Muscle of back (tissue), 13 donors: ENCODE measurements at places on chromosomes 16 and 17. TPM values are rescaled to one million over a fixed set of nuclear protein-coding genes. Genes with fewer than 3 reads are reported as not detected.
A peak's percentile ranks its signal among the peaks of the same experiment; 100 is the strongest.

PSMC5 gene
- 121 TPM for polyA plus RNA-seq

ZSCAN10 gene
- not detected for polyA plus RNA-seq

TBC1D3I gene
- polyA plus RNA-seq, result 0.82 TPM

DNA sequence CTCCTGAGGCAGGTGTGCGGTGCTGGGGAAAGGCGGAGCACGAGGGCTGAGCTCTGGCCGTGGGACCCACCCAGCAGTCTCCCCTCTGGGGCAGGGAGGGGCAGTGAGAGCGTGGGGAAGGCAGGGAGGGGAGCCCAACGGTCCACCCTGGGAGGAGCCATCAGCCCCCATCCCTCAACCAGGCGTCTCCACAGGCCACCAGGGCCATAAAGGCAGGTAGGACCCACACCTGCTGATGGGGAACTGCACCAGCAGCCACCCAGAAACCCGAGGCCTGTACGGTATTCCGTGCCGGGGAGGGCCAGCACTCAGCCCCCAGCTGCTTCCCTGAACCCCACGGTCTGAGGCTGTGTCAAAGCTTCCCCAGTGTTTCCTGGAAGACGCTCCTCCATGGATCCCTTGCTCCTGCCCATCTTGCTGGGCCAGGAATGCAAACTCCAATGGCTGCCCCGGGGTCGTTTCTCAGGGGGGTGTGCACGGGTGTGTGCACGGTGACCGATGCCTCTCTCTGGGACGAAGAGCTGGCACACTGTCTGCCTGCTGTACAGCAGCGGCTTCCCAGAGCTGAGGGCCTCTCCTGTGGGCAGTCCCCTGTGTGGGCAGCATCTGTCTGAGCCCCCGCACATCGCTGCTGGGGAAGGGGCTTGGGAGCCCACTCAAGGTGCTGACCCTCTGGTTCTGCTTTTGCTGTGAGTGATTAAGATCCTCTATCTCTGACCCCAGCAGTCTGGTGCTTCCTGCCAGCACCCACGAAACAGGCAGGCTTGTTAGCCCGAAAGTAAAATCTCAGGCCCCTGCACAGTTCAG is 17.2 kb upstream of the METRNL start:
- no peak for DNase-seq

GRCh38 chr17:34797720-34798119 is 163.5 kb downstream of the CCT6B start:
- peak; percentile 65 for DNase-seq

CD68 gene
- 33.7 TPM for polyA plus RNA-seq

- no peak for DNase-seq
These were observed 83.1 kb upstream of the DNAH9 start for GRCh38 chr17:11514981-11515680.

DNA sequence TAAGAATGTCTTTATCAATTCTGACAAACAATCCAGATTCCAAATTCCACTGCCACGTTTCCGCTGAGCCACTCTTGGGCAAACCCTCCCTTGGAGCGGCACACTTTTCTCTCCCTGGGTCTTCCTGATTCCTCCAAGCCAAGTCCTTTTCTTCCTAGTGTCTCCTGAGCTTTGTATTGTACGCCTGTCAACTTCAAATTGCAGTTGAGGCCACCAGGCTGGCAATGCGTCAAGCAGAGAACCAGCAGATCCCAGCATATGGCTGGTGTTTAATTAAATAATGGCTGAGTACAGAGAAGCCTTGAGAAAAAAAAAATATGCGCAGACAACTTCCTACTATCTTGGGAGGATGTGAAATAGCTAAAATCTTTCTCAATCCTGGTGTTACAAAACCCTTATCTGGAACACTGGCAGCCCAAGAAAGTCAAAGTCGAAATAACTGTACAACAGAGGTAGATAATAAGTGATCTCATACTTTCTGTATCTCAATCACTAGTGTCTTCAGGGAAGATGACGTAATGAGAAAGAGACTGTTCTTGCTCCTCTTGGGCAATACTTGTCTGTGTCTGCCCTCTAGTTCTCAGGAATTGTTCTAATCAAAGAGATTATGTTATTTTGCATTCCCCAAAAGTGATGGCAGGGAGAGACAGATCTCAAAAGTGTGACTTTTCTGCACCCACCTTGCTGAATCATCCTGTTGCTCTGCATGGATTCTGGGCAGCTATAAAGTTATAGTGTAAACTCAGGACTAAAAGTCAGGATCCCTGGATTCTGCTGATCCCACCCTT is 15.0 kb downstream of the SMIM36 start:
- DNase-seq, result peak; percentile 26

- no peak for DNase-seq
These were observed 599 bp downstream of the TOP3A start for GRCh38 chr17:18314059-18314730.

HIC1 gene
- 28.3 TPM for polyA plus RNA-seq

- no peak for DNase-seq
These were observed 158.0 kb upstream of the HS3ST3A1 start for GRCh38 chr17:13759518-13760335.

GDPD1 gene
- 2.6 TPM for polyA plus RNA-seq

CCL18 gene
- not detected for polyA plus RNA-seq

CHST5 gene
- polyA plus RNA-seq, result 0.22 TPM

DNA sequence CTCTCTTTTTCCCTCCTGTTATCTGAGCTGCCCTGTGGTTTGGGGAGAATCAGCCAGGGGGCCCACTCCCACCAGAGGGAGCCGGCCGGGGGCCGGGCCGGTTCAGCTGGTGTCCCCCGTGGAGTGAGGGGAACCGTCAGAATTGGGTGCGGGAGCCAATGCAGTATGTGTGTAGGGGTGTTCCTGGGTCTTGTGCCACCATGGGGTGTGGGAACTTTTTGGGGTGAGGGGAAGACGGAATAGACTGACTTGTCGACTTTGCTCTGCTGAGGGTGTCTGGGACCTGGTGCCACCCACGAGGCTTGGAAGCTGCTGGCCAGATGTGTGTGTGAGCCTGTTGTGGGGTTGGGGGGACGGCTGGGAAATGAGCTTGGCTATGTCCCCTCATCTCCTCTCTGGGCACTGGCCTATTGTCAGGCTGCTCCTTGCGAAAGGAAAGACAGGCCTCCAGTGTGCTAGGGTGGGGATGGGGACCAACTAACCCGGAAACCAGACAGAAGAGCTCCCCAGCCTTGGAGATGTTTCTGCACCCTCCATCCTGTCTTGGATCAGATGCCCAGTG is 9.9 kb downstream of the RARA start:
- peak; percentile 45 for DNase-seq

DNA sequence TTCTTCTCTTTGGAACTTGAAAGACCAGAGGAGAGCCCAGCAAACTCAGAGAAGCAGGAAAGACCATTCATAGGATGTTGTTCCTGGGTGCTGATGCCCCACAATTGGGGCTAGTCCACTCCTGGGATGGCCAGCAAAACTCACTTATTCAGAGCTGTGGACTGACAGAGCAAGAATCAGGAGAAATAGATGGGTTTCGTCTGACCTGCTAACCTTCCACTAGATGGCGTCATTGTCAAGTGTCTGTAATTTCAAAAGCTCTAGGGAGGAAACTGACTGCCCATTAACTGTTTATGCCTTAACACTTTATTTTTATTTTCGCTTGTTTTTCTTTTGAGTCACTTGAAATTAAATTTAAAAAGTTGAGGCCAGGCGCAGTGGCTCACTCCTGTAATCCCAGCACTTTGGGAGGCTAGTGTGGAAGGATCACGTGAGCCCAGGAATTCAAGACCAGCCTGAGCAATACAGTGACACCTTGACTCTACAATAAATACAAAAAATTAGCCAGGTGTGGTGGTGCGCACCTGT is 28.7 kb upstream of the MILR1 start:
- DNase-seq, result peak; percentile 69
